ENCODE measurements at places on chromosomes 5 and 9.

GRCh38 chr9:136522314-136523237 lies 23.3 kb downstream of the NOTCH1 start:
- no peak for DNase-seq

GRCh38 chr5:143436871-143437270 lies 33.4 kb upstream of the NR3C1 start:
- DNase-seq = no peak

DNA sequence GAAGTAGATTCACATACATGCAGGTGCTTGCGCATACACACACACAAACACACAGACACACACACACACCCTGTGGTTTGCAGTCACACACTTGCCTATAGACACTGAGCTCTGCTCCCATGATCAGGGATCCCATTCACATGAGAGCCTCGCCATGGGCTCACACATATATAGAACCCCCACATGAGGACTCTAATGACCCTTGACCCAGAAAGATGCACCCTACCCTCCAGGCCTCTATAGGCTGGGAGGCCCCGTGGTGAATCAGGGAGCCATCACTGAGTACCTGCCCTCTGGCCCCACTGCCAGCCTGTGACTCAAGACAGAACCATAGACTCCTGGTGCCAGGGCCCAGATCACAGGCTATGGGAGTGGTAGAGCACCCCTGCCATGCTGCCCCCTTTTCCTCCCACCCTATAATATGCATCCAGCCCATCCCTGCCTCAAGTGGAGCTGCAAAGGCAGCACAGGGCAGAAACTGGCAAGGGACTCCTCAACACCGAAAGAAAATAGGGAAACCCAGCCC lies 3.3 kb upstream of the AQP3 start:
- no peak for DNase-seq

DNA sequence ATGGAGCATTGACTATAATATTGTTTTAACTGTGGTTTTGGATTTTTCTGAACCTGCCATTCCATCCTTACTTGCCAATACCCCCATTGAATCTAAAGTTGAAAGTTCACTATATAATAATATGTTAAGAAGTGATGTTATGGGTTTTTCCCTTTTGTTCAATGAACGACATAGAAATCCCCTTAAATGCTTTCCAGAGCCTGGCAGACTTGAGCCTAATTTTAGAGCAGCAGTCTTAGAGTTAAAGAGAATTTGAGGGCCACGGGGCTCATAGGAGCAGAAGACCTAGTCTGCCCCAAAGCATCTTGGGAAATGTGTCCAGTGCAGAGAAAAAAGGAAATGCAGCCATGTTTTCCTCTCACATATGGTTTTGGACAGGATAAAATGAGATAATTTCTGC lies 146.1 kb upstream of the SLC44A1 start:
- DNase-seq = no peak

- DNase-seq = no peak
Measured at GRCh38 chr5:174217527-174217926, 172.0 kb downstream of the NSG2 start.

GRCh38 chr9:85432599-85432998 lies 309.2 kb downstream of the AGTPBP1 start:
- DNase-seq = no peak

All from stimulated activated CD8-positive, alpha-beta memory T cell treated with anti-CD3 and anti-CD28 coated beads, Interleukin-15, amount 100 ng/mL, for 4 hours (primary cell).